ENCODE measurements at places on chromosomes 13 and 19. TPM values are rescaled to one million over a fixed set of nuclear protein-coding genes. Genes with fewer than 3 reads are reported as not detected.

The ZNF534 gene
- 0.07 TPM for total RNA-seq

The SYT5 gene
- total RNA-seq, result not detected

The ZNF846 gene
- total RNA-seq, result 14.2 TPM

The CEACAM21 gene
- total RNA-seq, result not detected

The ZNF66 gene
- total RNA-seq, result 3.3 TPM

The FFAR3 gene
- not detected for total RNA-seq

The EGLN2 gene
- total RNA-seq, result 74.6 TPM

The GSX1 gene
- total RNA-seq, result not detected

The TDRD12 gene
- 1.00 TPM for total RNA-seq

The HRC gene
- not detected for total RNA-seq

The ELAVL3 gene
- total RNA-seq, result not detected

The GDF15 gene
- total RNA-seq, result 183 TPM

The AMH gene
- 0.34 TPM for total RNA-seq

The POMP gene
- total RNA-seq, result 61.5 TPM

The KLK14 gene
- total RNA-seq, result under 0.01 TPM

Measured in nasal cavity respiratory epithelium epithelial cell of viscerocranial mucosa (primary cell).